ENCODE measurements at places on chromosomes 5 and 9.

DNA sequence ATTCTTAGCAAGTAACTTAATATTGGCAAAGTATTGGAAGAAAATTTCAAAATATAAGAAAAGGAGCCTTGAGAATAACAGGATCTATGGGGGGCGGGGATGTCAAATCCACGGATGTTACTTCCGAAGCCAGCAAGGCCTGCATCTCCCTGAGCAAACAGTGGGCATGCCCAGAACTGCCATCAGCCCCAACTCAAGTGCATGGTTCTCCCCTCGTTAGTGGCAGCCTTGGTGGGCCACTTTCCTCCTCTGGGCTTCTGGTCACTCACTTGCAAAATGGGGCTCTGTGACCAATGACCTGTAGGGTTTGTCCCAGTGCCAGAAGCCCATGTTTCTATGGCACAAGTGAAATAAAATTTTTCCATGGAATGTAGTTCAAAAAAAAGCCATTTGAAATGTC lies 27.2 kb upstream of the MED10 start:
- no peaks in the 10 kb centered on the region for H3K36me3 ChIP-seq
- no peak overlapping the region for H3K4me3 ChIP-seq
- no peaks in the 10 kb centered on the region for H3K4me1 ChIP-seq
- no peak overlapping the region for H3K27ac ChIP-seq
- DNase-seq = no peak

DNA sequence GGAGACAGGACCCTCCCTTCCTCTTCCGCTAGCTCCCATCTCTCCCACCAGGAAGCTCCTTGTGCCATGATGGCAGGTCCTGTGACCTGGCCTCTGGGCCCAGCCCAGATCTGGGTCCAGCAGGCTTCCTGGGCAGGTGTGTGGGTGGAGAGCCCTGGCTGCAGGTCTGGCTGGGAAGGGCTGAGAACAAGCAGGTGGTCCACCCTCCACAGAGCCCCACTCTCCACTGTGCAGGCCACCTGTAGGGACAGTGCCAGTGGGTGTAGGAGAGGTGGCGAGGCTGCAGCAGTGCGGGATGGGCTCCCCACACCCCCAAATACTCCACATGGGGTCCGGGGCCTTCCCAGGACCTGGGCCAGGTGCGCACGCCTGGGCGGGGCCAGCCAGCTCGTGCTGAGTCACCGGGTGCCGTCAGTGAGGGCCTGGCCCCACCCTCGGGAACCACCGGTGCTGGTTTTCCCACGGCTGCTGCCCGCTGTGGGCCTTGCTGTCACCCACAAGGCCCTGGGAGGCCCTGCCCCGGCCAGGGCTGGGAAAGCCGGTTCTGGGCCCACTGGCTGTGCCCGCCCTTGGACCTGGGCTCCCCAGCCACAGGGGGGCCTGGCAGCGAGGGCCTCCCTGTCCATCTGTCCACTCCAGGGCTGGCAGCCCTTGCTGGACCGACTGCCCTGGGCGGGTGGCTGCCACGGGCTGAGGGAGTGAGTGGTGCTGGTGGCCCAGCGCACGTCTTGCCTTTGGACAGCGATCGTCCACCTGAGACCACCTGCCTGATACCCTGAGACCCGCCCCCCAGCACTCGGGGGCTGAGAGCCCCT lies 9.3 kb upstream of the NRARP start:
- no peak for DNase-seq
- H3K4me3 ChIP-seq = no peak overlapping the region
- H3K27ac ChIP-seq = no peak overlapping the region
- no peaks in the 10 kb centered on the region for H3K4me1 ChIP-seq
- H3K27me3 ChIP-seq = no peaks in the 10 kb centered on the region
- H3K36me3 ChIP-seq = no peaks in the 10 kb centered on the region

- H3K4me3 ChIP-seq = no peak overlapping the region
- H3K27me3 ChIP-seq = peaks cover 3% of the 10 kb centered on the region
- no peak for DNase-seq
Observed at GRCh38 chr9:126296687-126297086, 29.9 kb upstream of the MVB12B start.

DNA sequence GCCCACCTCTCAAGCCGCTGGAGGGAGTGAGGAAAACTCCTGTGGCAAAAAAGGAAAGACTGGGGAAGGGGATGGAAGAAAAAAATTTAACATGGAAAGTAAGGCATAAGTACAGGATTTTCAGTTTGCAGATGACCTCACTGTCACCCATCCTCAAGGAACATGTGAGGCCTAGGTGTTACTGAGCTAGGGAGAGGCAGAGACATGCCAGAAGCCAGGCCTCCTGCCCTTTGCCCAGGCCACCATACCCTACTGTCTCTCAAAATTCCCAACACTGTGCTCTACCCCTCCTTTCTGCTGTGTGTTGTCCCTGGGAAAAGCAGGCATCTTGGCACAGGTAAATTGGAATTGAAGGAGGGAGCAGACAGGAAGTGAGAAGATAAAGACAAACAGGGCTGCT lies 4.4 kb upstream of the MGAT1 start:
- H3K36me3 ChIP-seq = no peaks in the 10 kb centered on the region
- H3K27me3 ChIP-seq = peaks cover 35% of the 10 kb centered on the region
- peaks cover 76% of the 10 kb centered on the region for H3K4me1 ChIP-seq
- peak overlapping the region; percentile 99 for H3K27ac ChIP-seq
- peak overlapping the region; percentile 53 for H3K4me3 ChIP-seq

DNA sequence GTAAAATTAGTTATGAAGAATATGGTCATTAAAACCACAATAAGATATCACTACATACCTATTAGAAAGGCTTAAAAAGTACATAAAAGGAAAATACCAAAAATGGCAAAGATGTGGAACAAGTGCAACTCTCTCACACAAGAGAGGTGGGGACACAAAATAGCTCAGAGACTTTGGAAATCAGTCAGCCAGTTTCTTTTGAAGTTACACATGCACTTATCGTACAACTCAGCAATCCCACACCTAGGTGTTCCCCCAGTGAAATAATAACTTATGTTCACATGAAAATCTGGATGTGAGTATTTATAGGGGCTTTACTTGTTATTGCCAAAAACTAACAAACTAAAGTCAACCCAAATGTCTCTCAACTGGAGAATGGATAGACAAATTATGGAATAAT lies 9.8 kb upstream of the RICTOR start:
- H3K4me1 ChIP-seq = peaks cover 2% of the 10 kb centered on the region
- H3K27me3 ChIP-seq = peaks cover 25% of the 10 kb centered on the region
- no peak overlapping the region for H3K27ac ChIP-seq
- H3K36me3 ChIP-seq = no peaks in the 10 kb centered on the region
- H3K4me3 ChIP-seq = no peak overlapping the region
- no peak for DNase-seq

DNA sequence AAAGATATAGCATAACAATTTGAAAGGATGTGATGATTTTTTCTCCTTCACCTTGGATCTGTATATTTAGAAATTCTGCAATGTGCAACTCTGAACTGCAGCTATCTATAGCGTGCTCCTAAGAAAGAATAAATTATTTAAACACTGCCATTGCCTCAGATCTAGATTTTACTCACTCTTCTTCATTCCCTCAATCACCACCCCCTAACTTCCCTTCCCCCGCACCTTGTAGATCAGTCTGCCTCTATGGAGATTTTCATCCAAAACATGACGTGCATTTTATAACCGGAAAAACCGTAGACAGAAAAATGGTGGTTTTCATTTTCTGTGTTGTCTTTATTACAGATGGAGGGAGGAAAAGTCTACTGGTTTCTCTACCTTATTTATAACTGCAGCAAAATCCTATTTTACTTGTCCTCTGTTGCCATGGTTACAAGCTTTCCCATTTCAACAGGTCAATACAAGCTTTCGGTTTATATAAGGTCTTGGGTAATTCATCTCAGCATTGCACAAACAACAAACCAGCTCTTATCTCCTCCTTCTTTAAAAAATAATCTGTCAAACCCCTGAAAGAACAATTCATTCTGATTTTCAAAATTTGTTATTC lies 480.0 kb downstream of the TAF11L14 start:
- DNase-seq = no peak
- no peaks in the 10 kb centered on the region for H3K4me1 ChIP-seq
- H3K4me3 ChIP-seq = no peak overlapping the region

DNA sequence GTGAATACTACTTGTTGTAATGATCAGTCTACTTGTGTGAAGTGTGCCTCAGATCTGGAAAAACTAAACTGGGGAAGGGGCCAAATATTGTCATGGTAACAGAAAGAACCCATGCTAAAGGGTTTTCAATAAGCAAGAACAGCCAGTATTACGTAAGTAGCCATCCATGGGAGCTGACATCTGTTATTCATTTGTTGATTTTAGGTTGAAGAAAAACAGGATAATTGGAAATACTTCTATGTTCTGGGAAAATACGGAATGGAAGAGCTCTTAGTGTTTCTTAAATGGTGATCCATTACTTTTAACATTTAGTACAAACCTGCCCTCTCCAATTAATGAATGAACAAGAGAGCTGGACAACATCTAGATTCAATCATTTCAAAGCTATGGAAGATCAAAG lies 485.8 kb downstream of the NTRK2 start:
- no peak overlapping the region for H3K4me3 ChIP-seq
- peaks cover 4% of the 10 kb centered on the region for H3K27me3 ChIP-seq
- no peak for DNase-seq
- no peaks in the 10 kb centered on the region for H3K36me3 ChIP-seq

- peaks cover 3% of the 10 kb centered on the region for H3K36me3 ChIP-seq
- peaks cover 66% of the 10 kb centered on the region for H3K4me1 ChIP-seq
- H3K4me3 ChIP-seq = peak overlapping the region; percentile 90
- DNase-seq = peak; percentile 76
- peak overlapping the region; percentile 86 for H3K27ac ChIP-seq
- H3K27me3 ChIP-seq = peaks cover 19% of the 10 kb centered on the region
Observed at GRCh38 chr9:75087289-75087823, 599 bp downstream of the NMRK1 start.

DNA sequence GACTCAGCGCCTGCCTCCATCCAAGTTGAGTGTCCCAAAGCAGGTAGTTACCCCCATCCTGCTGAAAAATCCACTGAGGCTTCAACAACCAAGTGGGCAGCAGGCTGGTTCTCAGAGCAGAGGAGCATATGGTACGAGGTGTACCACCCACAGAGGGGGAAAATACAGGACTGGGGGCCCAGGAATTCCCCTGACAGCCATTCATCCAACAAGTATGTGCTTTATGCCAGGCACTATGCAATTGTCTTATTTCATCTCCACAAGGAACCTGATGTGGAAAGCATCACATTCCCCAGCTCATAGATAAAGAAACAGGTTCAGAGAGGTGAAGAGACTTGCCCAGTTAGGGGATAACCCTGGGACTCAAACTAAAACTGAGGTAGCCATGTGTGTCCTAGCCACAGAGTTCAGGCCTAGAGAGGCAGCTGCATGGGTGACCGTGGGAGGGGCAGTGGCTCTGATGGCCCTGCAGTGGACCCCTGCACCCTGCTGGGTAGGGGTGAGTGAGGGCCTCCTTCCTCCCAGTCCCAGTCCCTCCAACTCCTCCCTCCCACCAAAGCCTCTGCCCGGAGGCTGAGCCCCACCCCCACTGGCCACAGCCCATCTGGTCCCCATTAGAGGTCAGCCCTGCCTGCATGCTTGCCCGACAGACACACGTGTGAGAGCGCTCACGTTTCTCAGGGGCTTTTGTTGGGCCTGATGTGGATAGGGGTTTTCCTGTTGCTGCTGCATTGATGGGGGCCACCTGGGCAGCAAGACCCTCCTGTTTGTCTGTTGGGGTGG lies 11.5 kb downstream of the PDLIM4 start:
- peaks cover 4% of the 10 kb centered on the region for H3K27me3 ChIP-seq
- no peak overlapping the region for H3K27ac ChIP-seq
- H3K36me3 ChIP-seq = no peaks in the 10 kb centered on the region

- peaks cover 29% of the 10 kb centered on the region for H3K27me3 ChIP-seq
- peak overlapping the region; percentile 90 for H3K4me3 ChIP-seq
- H3K4me1 ChIP-seq = peaks cover 45% of the 10 kb centered on the region
- H3K27ac ChIP-seq = no peak overlapping the region
- no peak for DNase-seq
Observed at GRCh38 chr9:126516561-126516935, 97.2 kb upstream of the LMX1B start.

- no peak overlapping the region for H3K27ac ChIP-seq
- no peaks in the 10 kb centered on the region for H3K36me3 ChIP-seq
- peaks cover 4% of the 10 kb centered on the region for H3K27me3 ChIP-seq
- H3K4me3 ChIP-seq = no peak overlapping the region
- DNase-seq = no peak
Observed at GRCh38 chr5:169218861-169219260, 82.1 kb downstream of the SLIT3 start.

- DNase-seq = no peak
- no peak overlapping the region for H3K27ac ChIP-seq
- no peaks in the 10 kb centered on the region for H3K4me1 ChIP-seq
- H3K4me3 ChIP-seq = no peak overlapping the region
- no peaks in the 10 kb centered on the region for H3K36me3 ChIP-seq
- no peaks in the 10 kb centered on the region for H3K27me3 ChIP-seq
Observed at GRCh38 chr5:6248132-6248531, 130.2 kb downstream of the MED10 start.

DNA sequence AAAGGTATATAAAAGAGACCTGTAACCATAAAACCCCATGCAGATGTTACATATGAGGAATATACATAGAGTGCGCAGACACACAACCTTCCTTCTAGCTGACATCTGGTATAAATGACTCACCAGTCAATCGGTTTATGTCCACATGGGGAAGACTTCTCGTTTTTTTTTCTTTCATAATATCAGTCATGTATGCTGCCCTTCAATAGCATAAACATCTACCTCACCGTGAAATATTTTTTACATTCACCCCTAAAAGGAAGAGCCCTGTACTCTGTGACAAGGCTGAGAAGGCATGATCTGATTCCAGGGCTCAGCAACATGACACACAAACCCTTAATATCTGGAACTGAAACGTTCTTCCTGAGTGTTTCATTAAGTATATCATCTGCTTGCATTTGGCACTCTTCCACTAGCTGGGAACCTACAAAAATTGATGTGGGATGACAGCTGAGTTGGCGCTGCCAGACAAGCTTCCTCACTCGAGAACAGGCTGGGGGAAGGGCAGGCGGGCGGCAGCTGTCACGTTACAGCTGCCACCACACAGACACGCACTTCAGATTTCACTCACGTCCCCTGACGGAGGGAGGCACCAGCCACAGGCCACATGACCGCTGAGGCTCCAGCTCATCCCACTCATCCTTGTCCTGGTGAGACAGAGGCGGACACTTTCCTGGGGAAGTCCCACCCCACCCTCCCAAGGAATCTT lies 74.2 kb downstream of the SHB start:
- peak; percentile 23 for DNase-seq
- no peak overlapping the region for H3K4me3 ChIP-seq
- H3K27me3 ChIP-seq = peaks cover 4% of the 10 kb centered on the region

GRCh38 chr9:93577078-93577974 lies 942 bp downstream of the PHF2 start:
- H3K27ac ChIP-seq = peak overlapping the region; percentile 49
- no peaks in the 10 kb centered on the region for H3K36me3 ChIP-seq
- peak overlapping the region; percentile 86 for H3K4me3 ChIP-seq
- H3K27me3 ChIP-seq = no peaks in the 10 kb centered on the region
- H3K4me1 ChIP-seq = peaks cover 38% of the 10 kb centered on the region

GRCh38 chr5:112338681-112339337 lies 80.3 kb downstream of the EPB41L4A start:
- no peak overlapping the region for H3K27ac ChIP-seq
- no peak for DNase-seq
- peaks cover 11% of the 10 kb centered on the region for H3K27me3 ChIP-seq

Data from immature natural killer cell (primary cell).